ENCODE measurements at places on chromosomes 1 and 21.

GRCh38 chr21:46456750-46457149 lies 1.9 kb upstream of the DIP2A start:
- DNase-seq = no peak

DNA sequence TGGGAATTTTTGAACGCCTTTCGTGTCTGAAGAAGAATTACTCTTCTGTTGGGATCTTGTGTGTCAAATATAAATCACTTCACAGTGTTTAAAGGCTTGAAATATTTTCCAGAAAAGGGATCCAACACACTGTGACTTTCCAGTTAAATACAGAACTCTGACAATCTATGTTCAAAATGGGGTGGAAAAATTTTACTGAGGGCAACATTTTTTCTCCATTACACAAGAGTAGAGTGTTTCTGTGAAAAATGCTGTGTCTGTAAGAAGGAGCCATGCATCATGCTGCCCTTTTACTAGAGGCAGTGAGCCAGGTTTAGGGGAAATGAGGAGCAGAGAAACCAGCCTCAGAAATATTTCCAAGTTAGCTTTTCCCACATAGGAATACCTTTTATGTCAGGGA lies 86.5 kb downstream of the VPS13D start:
- no peak for DNase-seq

GRCh38 chr1:204443260-204443619 lies 31.6 kb upstream of the PPP1R15B start:
- DNase-seq = no peak

DNA sequence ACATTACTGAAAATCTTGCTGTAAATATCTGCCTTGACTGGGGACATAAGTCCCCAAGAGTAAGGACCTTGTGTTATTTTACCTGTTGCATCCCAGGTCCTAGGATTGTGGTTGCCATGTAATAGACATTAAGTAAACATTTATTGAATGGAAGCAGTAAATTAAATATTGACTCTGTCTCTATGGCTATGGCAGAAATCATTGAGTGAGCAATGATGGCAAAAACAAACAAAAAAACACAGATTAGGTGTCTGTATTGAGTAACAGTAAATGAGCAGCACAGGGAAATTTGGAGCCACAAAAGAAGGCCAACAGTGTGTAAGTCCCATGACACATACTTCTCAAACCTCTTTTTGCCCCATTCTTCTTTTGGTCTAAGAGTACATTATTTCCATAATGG lies 240.4 kb downstream of the NFIA start:
- no peak for DNase-seq

DNA sequence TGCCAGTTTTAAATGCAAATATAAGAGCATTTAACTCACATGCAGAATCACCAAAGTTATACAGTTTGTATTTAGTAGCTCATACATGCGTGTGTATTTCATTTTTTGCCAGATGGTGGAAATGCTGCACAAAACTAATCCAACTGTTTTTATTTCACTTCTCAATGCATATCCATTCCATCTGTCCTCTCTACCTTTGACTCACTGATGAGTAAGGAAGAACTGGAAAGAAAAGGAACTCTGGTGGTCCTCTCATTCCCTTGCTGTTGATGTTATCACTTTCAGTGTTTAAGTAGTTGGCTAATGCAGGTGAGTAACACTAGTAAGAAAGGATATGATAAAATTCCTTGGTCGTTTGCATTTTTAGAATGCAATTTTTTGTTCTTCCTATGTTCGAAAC lies 5.7 kb upstream of the SLC1A7 start:
- DNase-seq = no peak

- no peak for DNase-seq
Observed at GRCh38 chr1:236168716-236169429, 26.5 kb downstream of the GPR137B start.

DNA sequence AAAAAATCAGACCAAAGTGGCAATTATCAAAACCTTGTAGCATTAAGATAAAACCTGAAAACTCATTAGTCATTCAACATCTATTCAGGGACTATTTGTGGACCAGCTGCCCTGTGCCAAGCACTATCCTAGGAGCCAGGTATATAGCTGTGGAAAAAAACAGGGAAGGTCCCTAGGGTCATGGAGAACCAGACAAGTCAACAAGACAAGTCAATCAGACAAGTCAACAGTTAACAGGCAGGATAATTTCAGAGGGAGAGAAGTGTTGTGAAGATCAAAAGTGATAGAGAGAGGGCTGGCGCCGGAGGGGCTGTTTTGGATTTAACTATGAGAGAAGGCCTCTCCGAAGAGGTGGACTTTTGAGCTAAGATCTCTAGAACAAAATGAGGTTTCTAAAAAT lies 3.3 kb upstream of the ATP1A4 start:
- DNase-seq = no peak

- no peak for DNase-seq
Observed at GRCh38 chr1:232707142-232707541, 77.2 kb upstream of the SIPA1L2 start.

DNA sequence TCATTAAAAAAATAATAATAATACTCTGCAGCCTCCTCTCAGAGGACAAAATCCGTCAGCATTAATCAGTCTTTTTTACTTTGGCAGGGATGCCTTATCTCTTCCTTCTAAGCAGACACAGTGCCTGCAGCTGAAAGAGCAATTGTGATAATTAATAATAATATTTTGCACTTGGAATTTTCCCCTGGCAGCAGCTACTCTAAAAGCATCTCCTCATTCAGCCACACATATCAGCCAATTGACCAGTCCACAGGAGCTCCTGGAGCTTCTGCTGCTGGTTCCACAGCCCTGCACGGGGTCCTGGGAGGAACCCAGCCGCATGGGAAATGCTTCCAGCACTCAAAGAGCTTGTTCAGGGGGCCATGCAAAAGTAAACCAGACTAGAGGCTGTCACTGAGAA lies 31.0 kb upstream of the VWA5B1 start:
- DNase-seq = no peak

DNA sequence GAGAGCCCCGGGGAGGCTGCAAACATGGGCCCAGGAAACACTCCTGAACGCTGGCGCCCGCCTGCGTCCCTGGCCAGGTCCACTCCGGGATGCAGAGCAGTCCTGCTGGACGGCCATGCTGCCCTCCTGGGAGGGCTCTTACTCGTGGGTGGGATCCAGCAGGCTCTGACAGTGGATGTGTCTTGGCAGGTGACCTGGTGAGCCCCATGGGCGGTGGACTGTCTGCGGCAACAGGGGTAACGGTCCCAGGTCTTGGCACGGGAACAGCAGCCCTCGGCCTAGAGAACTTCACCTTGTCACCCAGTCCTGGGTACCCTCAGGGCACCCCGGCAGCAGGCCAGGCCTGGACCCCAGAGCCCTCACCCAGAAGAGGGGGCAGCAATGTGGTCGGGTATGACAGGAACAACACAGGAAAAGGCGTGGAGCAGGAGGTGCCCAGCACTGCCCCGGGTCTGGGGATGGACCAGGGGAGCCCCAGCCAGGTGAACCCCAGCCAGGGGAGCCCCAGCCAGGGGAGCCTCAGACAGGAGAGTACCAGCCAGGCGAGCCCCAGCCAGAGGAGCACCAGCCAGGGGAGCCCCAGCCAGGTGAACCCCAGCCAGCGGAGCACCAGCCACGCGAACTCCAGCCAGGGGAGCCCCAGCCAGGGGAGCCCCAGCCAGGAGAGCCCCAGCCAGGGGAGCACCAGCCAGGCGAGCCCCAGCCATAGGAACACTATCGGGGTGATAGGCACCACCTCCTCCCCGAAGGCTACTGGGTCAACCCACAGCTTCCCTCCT lies 39.8 kb downstream of the UMODL1 start:
- no peak for DNase-seq

- no peak for DNase-seq
Observed at GRCh38 chr1:207454046-207454964, at the start of gene CR2. Gene CR2 (plus strand): TSS chr1:207454328. CDS start chr1:207454419, 91 bp downstream.

DNA sequence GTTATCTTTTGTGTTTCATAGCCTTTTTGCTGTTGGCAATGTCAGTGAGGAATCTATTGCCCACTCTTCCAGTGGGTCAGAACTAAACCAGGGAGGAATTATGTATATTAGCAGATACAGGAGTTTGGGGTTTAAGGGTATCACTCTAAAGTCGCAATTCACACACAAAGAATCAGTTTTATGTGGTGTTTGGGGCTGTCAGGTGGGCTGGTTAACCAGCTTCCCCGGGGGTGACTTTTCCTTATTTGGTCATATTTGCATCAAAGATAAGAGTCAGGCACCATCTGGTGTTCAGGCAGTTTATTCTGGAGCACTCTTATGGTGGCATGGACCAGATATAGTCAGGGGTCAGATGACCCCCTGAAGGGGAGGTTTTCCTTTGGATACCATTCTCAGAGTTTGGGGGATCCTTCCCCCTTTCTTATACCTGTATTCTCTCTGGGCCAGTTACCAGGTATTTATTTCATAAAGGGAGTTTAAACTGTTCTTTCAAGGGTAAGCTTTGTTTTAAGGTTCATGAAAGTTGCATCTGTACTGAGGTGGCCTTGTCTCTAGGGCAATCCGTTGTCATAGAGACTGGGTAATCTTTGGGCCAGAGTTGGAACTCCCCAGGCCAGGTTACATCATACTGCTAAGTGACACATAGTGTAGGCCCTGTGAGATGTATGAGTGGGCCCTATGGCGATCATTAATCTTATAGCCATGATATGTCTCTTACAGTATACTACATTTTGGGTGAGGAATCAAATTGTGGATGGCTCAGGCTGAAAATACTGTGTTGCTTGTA lies 148.2 kb downstream of the RWDD3 start:
- DNase-seq = no peak

- DNase-seq = no peak
Observed at GRCh38 chr1:114723915-114724314, 7.3 kb upstream of the NRAS start.

- no peak for DNase-seq
Observed at GRCh38 chr1:167790117-167790516, 68.3 kb downstream of the MPZL1 start.

- no peak for DNase-seq
Observed at GRCh38 chr1:151520359-151520758, 9.2 kb downstream of the CGN start.

- no peak for DNase-seq
Observed at GRCh38 chr1:161046605-161047228, 940 bp upstream of the USF1 start.

DNA sequence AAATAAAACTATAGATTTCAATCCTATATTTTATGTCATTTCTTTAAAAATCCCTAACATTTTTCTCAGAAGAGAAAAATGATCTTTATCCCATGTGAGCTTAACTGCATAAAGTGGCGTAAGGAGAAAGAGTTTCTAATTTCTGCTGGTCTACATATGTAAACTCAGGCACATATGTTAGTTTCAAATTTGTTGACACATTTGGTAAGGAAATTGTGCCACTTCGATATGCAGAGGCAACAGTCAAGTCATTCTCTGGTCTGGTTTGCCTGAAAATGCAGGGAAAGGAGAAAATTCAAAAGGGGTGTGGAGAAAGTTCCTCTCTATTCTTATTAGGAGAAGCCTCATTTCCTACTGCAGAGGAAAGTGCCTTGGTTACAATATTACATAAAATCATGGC lies 11.5 kb downstream of the KCNA3 start:
- no peak for DNase-seq

DNA sequence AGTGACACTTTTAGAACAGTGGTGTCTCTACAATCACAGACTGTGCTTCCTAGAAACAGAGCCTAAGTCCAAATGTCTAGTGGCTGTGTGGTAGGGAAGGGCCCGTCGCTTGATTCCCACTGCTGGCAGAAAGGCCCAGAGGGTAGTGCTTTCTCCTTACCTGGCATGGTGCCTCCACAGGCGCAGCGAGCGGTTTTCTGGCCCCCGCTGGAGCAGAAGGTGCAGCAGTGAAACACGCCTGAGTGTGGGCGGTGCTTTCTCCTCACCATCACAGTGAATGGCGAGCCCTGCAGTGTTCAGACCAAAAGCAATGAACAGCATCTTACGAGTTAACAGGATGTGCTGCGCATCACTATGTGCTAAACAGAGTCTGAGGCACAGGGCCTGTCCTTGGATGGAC lies 8.3 kb downstream of the TRIM45 start:
- no peak for DNase-seq

- no peak for DNase-seq
Observed at GRCh38 chr1:8523666-8524206, 205.8 kb downstream of the SLC45A1 start.

DNA sequence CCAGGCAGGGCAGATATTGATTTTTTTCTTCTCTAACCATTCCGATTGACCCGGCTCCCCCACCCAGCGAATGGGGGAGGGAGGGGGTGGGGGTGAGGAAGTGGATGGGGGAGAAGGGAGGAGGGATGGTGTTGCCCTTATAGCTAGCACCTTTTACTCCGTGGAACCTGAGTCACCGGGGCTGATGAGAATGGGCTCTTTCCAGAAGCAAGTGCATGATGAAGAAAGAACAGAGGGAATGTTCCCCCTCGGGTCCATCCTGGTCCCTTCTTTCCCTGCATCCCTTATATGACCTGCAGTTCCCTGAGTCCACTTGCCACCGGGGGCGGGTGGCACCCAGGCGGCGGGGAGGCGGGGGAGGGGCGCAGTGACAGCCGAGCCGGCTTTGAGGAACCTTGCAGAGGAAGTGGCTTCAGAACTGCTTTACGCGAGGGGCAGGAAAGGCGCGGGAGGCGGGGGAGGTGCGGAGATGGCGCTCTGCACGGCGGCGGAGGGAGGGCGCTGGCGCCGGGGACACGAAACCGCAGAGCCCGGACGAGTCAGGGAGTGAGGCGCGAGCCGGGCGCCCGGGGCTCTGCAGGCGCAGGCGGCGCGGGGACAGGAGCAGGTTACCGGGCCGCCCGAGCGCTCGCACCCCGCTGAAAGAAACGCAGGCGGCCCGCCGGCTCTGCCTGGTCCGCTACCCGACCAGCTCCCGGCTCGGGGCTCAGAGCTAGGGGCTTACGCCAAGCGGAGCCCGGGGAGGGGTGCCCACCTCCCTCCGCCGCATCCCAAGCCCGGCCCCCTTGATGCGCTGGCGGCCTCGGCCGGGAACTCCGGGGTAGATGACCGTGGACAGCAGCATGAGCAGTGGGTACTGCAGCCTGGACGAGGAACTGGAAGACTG lies 49.7 kb downstream of the RASSF5 start:
- DNase-seq = peak; percentile 64

DNA sequence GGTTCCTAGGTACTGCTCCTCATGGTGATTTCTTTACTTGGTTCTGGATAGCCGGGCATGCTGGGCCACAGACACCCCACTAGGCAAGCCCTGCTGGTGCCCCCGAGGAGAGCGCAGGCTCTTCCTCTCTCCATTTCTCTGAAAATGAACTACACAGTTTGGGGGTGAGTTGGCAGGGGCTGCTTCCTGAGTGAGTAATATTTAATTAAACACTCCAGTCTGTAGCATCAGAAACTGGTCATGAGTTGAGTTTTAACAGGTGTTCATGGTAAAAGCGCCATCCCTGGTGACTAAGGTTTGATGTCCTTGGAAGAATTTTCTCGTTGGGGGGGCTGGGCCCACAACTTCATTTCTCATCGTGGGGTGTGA lies 1.7 kb downstream of the SPSB1 start:
- DNase-seq = no peak

- no peak for DNase-seq
Observed at GRCh38 chr1:205782627-205783432, 7.5 kb upstream of the RAB29 start.

All from activated CD4-positive, CD25-positive, alpha-beta regulatory T cell treated with anti-CD3 and anti-CD28 coated beads, Interleukin-2, amount 50 U/mL, for 16 hours (primary cell).